AG08396 (cell line): ENCODE measurements at places on chromosomes 13 and 19.

- no peak for DNase-seq
Observed at GRCh38 chr19:7533281-7533885, 2.1 kb upstream of the PNPLA6 start.

- no peak for DNase-seq
Observed at GRCh38 chr19:52070496-52070895, 21.9 kb upstream of the ZNF432 start.

DNA sequence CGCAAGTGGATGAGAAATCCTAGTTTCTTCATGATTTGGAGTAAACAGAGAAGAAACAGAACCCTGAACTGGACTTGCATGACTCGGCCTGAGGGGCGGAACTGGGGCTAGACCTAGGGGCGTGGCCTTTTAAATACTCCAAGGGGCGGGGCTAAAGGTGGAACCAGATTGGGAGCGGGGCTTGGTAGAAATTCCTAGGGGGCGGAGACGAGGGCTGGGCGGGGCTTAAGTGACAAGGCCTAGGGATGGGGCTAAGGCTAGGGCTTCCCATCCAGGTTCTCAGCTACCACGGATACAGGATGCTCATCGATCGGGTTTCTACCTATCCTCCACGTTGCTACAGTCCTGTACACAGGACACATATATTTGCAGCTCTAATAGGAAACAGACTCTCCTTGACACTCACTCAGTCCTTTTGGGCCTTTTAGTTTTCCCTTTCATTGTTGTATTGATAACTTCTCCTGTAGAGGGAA, 372 bp upstream of the ZNF699 start:
- peak; percentile 89 for DNase-seq

- DNase-seq: peak; percentile 43
Observed at GRCh38 chr19:2841855-2842574, 740 bp downstream of the ZNF555 start.

DNA sequence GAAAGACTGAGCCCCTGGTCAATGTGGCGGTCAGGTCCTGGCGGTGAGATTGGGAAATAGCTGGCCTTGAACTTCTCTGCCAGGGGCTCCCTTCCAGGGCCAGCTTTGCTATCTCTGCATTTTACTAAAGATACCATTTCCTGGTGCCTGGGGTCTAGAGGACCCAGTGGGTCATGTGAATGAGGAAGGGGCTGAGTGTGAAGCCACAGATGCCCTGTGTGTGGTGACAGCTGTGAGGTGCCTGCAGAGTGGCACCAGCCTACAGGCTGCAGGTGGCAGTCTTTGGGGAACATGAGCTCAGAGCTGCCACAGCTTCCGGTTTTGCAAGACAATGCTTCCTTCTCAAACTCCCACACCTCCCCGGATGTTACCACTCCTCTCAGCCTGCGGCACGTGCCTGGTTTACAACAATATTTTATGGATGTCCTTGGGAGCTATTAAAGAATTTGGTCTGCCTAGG, 5.2 kb upstream of the MLNR start:
- no peak for DNase-seq
